ENCODE measurements at places on chromosomes 16 and 17.

DNA sequence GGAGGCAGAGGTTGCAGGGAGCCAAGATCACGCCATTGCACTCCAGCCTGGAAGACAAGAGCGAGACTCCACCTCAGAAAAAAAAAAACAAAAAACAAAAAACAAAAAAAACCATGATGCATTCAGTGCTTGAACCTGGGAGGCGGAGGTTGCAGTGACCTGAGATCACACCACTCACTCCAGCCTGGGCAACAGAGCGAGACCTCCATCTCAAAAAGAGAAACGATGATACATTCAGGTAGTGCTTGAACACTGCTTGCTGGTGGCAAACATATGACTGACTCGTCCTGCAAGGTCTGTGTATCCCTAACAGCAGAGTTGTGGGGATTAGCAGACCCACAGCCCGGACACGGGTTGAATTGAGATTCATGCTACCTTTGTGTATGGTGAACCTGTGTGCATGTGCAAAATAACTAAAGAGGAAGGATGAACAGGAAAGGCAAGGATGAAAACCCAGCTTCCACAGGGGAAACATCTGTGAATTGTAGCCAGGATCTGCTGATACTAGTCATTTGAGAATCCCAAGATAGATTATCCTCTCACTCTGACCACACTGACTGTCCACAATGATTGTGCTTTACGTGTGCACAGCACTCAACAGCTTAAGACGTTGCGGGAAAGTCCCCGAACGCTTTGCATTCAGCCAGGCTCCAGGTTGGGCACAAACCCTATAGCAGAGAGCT, 52.4 kb upstream of the MRPS23 start:
- DNase-seq = no peak

GRCh38 chr17:21303441-21304065, 19.0 kb downstream of the MAP2K3 start:
- DNase-seq = peak; percentile 90

- peak; percentile 89 for DNase-seq
Observed at GRCh38 chr17:78133971-78134898, 3.7 kb downstream of the TMC8 start.

- DNase-seq = peak; percentile 88
Observed at GRCh38 chr16:90047714-90048346, 28.6 kb upstream of the DBNDD1 start.

- DNase-seq = no peak
Observed at GRCh38 chr16:50445621-50446555, 77.1 kb upstream of the BRD7 start.

GRCh38 chr16:74698222-74698621, 2.4 kb downstream of the MLKL start:
- DNase-seq = peak; percentile 58

DNA sequence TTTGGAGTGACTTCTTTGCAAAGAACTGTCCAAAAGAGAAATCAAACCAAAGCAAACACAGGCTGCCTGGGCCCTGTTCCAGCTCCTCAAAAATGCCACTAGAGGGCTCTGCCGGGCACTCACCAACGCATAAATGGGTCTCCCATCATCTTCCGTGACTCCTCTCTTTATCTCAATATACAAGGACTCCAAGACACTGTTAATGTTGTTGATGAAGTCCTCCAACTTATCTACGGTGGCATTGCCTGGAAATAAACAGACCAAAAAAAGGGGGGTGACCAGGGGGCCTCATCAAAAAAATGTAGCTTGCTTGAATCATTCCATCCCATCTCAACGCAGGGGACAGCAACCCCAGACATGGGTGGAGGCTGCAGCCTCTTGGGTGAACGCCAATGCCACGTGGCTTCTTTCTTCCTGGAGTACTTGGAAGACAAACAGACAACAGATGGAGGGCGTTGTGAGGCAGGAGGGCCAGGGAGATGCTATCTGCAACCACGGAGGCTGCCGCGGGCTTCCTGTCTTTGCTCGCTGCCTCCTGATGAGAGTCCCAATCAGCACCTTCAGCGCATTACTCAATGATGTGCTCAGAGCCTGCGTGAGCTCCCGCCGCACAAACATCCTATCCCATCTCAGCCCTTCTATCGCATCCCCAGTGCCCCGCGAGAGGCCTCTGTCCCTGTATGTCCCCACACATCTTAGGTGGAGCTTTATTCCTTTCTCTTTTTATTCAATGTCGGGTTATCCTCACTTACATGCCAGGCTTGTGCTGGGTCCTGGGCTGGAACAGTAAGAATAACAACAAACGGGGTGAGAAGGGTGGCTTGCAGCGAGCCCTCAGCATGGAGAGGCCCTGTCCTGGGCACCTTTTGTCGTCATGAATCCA, 32.0 kb downstream of the KDM8 start:
- DNase-seq = peak; percentile 84

GRCh38 chr17:74631468-74632450, 8.2 kb upstream of the CD300E start:
- DNase-seq = no peak

DNA sequence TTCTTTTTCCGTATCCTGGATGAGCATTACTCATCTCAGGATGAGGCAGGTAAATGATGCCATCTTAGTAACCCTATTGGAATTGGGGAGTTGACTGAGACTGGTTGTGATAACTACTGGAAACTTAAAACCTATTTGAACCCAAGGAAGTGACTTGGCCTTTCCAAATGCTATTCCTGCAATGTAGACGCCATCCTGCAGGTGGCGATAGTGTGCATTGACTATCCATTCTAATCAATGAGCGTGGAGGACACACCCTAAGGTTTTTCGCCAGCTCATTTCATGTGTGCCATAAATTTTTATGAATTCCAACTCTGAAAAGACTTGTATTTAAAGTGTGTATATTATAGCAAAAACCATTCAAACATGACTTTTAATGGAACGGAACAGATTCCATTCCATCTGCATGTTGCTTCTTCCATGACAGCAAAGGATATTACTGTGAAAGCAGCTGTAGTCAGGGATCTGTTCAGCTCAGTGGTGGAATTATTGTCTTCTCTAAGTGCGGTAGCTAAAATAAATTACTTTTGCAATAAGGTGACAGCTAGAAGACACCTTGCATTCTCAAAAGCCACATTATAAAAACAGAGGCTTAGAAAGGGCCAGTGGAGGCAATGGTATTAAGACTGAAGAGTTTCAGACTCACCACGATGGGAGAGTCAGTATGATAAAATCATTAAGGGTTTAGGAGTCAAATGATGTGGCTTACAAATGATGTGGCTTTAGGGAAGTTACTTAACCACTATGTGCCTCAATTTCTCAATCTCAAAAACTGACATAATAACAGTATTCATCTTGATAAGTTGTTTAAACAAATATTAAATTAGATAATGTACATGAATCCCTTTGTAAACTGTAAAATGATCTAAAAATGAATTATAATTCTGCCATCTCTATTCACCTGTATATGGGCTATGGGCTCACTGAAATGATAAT, 55.5 kb downstream of the SYT17 start:
- DNase-seq = no peak
